ELR (cell line): ENCODE measurements at places on chromosomes 12 and 14.

- DNase-seq: peak; percentile 72
Observed at GRCh38 chr14:67666750-67667449, 7.5 kb downstream of the VTI1B start.

DNA sequence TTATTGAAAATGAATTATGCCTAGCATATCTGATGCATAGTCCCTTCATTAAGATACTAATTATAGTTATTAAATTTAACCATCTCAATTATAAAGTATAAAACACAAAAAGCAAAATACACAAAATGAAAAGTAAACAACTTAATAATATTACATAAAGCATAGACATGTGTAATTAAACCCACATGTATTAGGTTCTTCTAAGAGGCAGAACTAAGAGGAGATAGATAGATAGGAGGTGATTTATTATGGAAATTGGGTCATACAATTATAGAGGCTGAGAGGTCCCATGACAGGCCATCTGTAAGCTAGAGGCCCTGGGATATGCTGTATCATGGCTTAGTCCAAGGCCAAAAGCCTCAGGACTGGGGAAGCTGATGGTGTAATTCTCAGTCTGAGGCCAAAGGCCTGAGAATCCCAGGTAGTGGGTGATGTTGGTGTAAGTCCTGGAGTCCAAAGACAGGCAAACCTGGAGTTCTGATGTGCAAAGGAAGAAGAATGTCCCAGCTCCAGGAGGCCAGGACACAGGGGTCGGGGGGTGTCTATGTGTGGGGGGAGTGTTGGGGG, 953.3 kb downstream of the TRHDE start:
- no peak for DNase-seq

DNA sequence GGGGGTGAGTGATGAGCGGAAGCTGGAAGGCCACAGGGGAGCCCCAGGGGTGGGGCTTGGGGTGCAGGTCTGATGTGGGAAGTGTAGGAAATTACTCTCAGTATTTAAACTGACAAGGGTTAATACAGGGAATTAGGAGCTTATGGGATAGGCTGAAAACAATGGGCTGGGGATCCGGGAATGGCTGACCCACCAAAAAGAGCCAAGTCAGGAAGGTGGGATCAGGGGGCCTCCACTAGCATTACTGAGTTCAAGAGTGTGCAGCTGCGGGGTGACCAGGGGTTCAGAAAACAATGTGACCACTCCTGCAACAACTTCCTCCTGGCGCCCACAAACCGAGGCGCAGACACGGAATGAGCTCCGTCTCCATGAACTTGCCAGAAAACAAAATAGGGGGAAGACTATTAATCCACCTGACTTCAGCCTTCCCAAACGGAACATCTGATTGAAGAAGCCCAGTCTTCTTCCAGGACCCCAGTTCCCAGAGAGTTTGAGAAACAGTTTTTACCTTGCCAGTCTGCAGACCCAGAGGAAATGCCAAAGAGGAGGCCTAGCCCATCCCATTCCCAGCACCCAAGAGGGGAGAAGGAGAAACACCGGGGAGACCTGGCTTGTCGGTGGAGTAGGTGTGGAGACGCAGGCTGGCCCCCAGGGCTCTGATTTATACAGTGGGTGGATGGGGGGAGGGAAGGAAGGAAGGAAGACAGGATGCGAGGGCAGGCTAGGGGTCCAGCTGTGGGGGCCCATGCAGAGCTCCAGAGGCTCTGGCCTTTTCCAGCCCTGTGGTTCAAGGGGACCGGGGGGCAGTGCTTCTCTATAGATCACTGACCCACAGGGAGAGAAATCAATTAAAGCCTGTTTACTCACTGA, 16.5 kb upstream of the YY1 start:
- DNase-seq: no peak

- no peak for DNase-seq
Observed at GRCh38 chr14:74942608-74943007, 12.8 kb downstream of the PGF start.

DNA sequence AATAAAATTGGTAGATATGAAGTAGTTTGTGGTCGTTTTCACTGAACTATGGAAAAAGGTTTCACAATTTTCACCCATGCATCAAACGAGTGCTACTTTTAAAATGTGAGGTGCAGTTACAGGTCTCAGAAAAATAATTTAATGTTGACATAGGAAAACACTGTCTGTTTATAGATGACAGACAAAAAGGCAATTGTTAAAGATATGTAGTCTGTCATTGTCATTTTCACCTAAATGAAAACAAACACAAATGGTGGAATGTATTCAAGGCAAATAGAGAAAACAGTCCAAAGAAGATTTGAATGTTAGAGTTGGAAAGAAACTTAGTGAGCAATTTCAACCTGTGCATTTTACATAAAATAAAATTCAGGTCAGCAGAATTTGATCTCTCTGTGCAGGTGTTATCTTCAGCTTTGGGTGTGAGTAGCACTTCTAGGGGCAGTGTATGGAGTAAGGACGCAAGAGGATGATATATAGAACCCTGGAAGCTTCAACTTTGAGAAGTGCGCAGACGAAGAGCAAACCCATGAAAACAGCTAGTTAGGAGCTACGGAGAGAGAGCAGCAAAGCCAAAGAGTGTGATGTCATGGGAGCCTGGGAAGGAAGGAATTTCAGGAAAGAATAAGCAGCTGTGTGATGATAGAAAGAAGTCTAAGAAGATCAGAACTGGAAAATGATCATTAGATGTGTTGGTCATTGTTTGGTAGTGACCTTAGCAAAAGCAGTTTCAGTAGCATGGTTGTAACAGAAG, 6.2 kb downstream of the RERG start:
- no peak for DNase-seq

GRCh38 chr12:88365403-88365802, 214.9 kb downstream of the KITLG start:
- DNase-seq: no peak

DNA sequence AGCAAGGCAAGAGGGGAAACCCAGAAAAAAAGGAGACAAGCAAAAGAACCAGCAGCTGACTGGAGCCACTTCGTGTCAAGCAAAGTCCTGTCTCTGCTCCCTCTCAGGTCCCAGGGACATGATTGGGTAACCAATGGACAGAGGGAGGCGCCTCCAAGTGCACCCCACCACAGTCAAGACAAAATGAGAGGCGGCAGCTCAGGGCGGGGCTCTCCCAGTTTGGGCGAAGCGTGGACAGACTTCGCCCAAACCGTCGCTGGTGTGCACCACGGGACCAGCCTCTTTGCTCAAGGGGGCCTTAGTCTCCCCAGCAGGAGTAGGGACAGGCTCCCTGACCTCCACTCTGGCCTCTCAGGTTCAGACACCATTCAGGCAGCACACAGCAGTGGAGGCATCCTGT, 1.5 kb upstream of the BEGAIN start:
- DNase-seq: no peak

- no peak for DNase-seq
Observed at GRCh38 chr14:69055999-69056788, 77.1 kb upstream of the ACTN1 start.

DNA sequence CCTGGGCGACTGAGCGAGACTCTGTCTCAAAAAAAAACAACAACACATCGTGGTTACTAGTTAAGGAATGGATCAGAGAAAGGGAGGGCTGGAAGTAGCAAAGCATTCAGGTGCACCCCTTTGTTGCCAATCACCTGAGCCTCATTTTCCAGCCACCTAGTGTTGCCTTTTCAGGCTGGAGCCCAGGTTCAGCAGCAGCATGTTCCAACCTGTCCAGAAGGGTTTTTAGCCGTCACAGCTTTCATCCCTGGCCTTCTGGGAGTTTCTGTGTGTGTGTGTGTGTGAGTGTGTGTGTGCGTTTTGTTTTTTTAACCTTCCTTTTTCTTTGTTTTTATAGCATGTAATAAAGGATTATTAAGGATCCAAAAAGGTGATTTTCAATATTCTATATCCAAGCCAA, 121.1 kb upstream of the ATF1 start:
- no peak for DNase-seq

DNA sequence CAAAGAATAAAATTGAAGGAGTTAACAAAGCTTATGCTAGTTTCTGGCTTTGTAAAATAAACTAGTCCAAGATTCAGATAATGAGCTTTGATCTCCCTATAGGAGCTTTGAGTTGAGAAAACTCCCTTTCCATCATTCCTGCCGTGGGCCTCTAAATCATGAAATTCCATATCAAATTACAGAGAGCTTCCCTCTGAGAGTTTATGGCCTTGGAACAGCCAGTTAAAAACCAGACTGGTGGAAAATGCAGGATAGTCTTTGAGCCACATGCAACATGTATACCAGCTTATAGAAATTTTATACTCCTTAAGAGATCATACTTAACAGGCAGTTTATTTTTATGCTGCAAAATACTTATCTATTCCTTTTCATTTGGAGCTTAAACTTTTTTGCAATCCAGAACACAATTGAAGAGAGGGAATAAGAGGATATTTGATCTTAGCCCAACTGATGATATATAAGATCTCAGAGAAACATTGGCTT, 175.8 kb upstream of the ATP2B1 start:
- no peak for DNase-seq

DNA sequence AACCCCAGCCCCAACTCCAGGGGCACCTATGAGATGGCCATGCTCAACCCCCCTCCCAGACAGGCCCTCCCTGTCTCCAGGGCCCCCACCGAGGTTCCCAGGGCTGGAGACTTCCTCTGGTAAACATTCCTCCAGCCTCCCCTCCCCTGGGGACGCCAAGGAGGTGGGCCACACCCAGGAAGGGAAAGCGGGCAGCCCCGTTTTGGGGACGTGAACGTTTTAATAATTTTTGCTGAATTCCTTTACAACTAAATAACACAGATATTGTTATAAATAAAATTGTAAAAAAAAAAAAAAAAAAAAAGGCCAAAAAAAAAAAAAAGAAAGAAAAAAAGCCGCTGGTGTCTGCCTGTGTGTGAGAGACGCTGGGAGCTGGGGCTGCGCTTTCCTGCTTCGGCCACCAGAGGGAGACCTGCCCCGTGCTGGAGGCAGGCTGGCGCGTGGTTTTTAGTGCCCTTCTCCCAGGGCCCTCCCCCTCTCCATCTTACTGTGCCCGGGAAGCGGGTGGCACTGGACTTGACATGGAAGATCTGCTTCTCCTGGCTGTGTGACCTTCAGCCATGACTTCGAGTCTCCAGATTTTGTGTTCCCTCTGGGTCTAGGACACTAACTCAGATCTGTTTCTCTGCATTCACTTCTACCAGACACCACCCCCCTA, 3.4 kb upstream of the NXPH4 start:
- peak; percentile 85 for DNase-seq

- DNase-seq: peak; percentile 10
Observed at GRCh38 chr12:96770219-96771102, 136.6 kb upstream of the NEDD1 start.

DNA sequence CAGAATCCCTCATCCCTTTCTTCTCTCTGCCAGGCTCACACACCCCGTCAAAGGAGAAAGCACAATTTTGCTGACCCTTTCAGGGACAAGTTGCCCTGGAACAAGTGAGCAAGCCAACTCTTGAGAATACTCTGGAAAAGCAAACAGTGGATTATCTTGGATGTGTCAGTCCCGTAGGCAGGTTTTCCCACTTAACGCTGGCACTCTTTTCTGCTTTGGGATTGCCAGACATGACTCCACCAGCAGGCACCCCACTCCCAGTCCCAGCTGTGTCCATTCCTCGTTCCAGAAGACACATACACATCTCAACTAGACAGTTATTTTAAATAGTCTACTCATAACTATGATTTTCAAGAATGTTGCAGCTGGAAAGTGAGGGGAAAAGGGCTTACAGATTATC, 145.5 kb upstream of the CDKN3 start:
- DNase-seq: no peak

- no peak for DNase-seq
Observed at GRCh38 chr14:85644211-85644610, 114.3 kb downstream of the FLRT2 start.

- peak; percentile 7 for DNase-seq
Observed at GRCh38 chr12:104990950-104991349, 4.8 kb downstream of the NOPCHAP1 start.

- peak; percentile 54 for DNase-seq
Observed at GRCh38 chr14:100155049-100155621, 4.3 kb downstream of the DEGS2 start.

GRCh38 chr12:29611906-29612305, 114.4 kb upstream of the OVCH1 start:
- no peak for DNase-seq

DNA sequence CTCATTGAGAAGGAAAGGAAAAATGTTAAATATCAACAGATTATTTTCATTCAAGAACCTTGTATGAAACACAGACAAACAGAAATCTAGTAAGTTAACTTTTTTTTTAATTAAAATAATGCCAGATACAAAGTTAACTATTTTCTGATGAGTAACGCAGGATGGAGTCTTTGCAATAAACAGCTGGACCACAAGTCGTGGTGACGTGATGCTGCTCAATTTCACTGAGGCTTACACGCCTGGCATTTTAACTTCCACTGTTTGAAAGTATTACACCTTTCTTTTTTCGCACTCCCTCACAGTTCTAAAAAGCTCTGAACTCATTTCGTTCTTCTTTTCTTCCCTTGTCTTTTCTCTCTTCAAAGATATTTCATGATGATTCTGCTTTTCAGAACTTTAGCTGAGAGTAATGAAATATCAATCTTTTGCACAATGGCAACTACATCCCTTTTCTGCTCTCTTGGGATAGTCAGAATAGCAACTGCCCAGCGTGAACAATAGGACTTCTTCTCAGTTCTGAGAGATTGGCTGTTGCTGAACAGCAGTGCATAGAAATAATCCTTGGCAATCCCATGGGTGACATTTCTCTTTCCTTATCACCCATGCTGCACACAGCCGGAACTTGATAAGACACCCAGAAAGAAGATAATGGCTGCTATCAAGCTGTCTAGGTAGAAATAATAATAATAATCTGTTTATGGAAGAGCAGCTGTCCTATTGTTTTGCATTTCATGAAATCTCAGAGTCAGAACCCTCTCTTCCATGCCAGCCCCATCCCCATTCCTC, 160.5 kb downstream of the BTG1 start:
- peak; percentile 72 for DNase-seq

DNA sequence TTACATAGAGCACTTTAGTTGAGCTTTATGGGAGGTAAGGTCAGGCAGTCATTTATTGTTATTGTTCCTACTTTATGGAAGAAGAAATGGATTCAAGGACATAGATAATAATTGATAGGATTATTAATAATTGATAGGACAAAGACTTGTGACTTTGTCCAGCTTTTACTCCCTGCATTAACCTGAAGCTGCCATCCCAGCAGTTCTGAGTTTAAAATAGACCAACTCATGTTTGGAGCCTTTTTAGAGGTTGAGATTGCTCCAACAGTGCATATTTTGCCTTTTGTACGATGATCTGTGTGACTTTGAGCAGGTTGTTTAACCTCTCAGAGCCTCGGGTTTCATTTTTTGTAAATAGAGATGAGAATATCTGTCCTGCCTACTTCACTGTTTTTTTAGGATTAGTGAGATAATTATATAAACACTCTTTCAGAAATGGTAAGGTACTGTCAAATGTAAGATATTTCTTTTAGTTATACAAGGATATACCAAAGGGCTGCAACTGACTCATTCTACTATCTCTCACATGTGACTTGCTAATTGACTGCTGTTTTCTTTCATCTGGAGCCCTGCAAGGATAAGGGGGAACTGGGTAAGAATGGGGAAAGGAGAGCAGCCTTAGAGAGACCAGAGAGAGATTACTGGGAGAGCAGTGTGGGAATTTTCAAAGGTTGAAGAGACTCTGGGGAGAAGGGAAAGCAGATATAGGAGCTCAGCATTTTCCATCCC, 15.3 kb downstream of the WDR20 start:
- DNase-seq: peak; percentile 21

GRCh38 chr12:121248622-121249021, 38.7 kb downstream of the P2RX4 start:
- no peak for DNase-seq
